ENCODE measurements at places on chromosomes 13 and 19.

- peak; percentile 23 for DNase-seq
These were observed 70.7 kb downstream of the EPS15L1 start for GRCh38 chr19:16400911-16401591.

DNA sequence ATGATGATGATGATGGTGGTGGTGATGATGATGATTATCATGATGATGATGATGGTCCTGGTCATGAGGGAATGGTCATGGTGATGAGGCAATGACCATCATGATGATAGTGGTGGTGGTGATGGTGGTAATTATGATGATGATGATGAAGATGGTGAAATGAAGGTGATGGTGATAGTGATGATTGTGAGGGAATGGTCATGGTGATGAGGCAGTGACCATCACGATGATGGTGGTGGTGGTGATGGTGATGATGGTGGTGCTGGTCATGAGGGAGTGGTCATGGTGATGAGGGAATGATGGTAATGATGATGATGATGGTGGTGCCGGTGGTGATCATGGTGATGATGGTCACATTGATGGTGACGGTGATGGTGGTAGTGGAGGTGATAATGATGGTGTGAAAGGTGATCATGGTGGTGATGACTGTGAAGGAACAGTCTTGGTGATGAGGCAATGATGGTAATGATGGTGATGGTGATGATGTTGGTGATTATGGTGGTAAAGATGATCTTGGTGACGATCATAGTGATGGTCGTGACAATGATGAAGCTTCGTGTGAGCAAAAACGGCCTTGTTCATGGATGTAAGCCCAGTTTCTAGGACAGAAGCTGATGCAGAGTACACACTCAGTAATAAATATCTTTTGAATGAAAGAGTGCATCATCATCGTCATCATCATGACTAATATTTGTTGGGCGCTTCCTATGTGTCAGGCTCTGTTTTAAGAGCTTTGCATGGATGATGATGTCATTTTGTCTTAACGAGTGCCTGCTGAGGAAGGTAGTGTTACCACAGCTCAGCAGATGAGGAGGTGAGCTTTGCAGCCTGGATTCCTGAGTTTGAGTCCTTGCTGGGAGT lies 17.3 kb downstream of the SBK2 start:
- DNase-seq: no peak

DNA sequence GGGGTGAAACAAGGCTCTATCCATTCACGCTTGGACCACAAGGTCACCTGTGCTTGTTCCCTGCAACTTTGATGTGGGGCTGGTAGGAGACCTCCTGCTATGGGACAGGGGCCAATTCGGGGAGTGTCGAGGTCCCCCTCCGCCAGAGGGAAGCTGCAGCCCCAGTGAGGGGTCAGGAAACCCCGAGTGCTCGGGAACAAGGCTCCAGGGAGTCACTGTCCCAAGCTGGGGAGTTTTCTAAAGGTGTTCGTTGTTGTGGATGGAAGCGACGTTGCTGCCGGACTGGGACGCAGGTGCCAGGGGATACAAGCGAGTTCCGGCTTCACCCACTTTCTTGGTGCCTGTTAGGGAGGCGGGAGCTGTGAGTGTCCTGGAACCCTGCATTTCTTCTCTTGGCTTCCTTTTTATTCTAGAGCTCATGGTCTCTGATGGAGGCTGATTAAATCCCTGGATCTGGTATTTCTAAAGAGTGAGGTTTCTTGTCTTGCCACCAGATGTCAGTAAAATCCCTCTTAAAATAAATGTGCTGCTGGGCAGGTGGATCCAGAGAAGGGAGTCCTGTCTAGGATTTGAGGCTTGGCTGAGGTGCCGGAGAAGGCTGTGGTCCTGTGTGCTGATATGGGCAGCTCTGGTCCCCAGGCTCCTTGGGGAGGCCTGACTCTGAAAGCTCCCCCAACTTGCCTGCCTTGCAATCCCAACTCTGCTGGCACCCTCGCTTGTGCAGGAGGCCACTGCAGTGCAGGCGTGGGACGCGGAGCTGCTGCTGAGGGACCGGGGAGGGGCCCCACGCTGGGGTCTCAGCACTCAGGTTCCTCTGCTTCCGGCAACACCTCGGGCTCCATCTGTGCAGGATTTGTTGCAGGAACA lies 153.9 kb downstream of the TEX29 start:
- no peak for DNase-seq

DNA sequence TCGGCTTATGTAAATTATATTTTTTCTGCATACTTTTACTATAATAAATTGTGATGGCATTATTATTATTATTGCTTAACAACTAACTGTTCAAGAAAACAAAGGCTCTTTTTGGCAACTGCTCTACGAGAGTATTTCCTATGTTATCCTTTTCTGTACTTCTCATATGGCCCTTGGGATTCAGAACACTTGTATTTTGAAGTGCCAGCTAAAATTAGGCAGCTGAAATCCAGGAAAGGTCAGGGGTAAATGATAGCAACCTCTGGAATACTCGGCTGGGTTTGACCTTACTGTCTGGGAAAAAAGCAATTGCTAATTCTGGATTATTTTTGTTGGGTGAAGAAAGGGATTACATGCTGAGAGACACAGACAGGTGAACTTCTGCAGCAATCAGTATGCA lies 23.9 kb downstream of the EDNRB start:
- no peak for DNase-seq

DNA sequence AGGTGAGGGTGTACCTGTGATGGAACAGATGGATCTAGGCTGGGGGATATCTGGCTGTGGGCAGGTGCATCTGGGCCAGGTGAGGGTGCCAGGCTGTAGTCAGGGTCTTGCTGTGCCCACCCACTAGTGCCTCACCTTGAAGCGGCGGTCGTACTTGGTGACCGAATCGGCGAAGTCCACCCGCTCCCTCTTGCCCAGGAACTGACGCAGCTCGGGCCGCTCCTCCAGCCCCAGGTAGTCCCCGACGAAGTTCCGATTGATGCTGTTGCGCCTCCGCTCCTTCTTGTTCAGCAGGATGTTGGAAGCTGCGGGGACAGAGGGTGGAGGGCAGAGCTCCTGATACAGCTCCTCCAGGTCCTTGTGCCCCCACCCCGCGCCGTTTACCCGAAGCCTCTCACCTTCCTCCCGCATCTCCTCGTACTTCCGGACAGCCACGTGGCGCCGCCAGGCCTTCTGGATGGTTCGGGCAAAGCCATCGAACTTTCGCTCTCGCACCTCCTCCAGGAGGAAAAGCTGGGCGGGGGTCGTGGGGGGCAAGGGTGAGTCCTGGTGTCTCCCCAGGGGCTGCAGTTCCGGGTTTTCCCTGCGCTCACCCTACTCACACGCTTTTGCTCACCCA lies 16.2 kb upstream of the ZNF414 start:
- DNase-seq: no peak

DNA sequence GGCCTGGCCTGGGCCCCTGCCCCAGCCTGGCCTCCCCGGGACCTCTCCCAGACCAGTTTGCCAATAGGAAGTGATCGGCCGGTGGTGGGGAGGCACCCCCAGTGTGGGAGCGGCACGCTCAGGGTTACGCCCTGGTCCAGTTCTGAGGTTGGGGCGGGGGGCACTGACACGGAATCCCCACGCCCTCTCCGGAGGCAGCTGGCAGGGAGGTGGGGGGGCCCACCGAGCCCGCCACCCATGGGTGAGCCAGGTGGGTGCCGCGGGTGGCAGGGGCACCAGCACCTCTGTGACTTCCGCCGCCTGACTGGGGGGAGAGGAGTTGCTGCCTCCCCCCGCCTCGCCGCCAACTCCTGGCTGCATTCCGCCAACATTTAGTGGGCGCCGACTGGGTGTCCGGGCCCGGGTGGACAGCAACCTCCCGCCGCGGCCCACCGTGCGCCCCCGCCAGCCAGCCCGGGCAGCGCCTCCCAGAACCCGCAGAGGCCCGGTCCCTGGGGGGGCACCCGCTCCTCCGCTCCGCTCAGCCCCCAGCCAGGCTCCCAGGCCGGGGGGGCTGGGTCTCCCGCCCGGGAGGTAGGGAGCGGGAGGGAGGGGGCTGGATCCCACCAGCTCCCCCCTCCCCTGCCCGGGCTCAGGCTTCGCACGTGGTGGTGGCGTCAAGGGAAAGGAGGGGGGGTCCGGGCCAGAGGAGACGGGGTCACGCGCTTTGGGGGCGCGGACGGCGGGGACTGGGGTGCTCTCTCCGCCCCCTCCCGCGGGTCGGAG lies 2.0 kb downstream of the ZBTB7A start:
- peak; percentile 70 for DNase-seq

DNA sequence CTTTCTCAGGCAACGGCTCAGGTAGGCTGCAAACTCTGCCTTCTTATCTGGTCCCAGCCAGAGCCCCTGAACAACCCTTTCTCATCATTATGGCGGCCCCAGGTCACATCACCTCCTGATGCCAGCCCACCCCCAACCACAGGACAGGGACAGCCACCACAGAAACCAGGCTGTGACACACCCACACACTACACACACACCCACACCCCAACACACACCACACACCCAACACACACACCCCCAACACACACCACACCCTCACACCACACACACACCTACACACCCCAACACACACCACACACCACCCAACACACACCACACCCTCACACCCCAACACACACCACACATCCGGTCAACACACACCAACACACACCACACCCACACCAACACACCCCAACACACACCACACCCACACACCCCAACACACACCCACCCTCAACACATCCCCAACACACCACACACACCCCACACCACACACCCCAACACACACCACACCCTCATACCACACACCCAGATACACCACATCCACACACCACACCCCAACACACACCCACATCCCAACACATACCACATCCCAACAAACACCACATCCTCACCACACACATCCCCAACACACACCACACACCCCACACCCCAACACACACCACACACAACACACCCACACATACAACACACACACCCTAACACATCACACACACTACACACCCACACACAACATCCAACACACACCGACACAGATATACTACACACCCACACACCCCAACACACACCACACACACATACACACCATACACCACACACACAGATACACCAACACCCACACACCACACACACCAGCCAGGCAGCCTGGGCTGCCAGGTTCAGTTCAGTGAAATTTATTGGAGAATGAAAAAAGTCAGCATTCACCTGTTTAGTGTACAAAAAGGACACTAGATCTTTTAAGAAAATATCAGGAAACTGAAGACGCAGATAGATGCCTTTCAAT lies 4.2 kb upstream of the ISYNA1 start:
- no peak for DNase-seq

DNA sequence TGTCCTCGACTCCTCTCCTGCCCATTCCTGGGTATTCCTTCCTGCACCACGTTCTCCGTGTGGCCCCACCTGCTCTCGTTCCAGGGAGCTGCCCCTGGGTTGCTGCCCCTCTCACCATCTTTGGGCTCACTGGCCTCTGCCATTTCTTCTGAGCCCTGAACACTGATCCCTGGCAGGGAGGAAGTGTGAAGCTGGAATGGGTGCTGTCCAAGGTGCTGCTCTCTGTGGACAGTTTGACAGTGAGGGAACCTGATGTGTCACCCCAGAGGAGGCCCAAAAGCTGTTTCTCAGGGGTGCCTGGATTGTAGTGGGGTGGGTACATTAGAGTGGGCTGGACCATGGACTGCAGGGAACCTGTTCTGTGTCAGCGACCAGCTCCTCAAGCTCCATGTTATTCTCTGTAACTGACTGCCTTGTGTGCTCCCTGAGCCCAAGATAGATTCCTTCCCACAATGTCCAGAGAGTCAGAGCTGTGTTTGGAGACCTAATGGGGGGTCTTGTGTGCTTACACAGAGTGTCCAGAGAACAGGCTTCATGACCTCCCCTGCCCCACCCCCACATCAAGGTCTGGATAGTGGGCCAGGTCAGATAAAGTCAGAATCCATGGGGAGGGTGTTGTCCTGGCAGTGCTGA lies 7.2 kb upstream of the CEACAM8 start:
- no peak for DNase-seq

GRCh38 chr13:34421347-34421719 lies 520.7 kb upstream of the NBEA start:
- no peak for DNase-seq

DNA sequence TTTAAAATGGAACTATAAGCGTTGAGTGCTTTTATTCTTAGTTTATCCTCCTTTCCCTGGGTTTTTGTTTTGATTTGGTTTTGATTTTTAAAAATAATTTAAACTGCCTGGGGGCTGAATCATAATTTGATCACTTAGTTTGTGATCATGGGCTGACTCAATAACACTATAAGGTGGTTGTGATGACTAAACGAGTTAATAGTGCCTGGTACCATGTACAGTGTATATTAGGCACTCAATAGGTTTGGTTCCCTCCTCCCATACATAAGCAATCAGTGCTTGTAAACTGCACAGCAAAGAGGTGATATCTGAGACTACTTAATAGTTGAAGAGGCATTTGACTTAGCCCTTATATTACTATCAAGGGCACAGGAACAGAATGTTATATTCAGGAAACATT lies 200.9 kb upstream of the RFC3 start:
- DNase-seq: no peak

GRCh38 chr19:13748169-13748828 lies 16.0 kb upstream of the MRI1 start:
- DNase-seq: peak; percentile 37

DNA sequence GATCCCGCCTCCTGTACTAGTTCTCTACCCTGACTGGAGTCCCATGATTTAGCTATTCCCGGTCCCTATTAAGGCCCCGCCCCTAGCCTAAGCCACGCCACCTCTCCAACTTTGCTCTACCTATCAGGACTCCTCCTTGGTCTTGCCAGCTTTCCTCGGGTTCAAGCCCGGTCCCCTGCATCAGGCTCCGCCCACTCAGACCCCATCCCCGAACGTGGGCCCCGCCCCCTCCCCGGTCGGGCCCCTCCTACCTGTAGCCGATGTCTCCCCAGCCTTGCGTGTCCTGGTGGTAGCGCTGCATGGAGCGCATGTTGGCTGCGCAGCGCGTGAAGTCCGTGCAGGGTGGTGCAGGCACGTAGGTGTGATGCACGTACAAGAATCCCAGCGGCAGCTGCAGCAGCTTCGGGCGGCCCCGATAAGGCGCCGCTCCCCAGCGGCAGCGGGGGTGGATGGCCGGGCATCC lies 7.3 kb upstream of the RASAL3 start:
- DNase-seq: no peak

- DNase-seq: no peak
These were observed 15.8 kb upstream of the SPRYD7 start for GRCh38 chr13:49951754-49952535.

DNA sequence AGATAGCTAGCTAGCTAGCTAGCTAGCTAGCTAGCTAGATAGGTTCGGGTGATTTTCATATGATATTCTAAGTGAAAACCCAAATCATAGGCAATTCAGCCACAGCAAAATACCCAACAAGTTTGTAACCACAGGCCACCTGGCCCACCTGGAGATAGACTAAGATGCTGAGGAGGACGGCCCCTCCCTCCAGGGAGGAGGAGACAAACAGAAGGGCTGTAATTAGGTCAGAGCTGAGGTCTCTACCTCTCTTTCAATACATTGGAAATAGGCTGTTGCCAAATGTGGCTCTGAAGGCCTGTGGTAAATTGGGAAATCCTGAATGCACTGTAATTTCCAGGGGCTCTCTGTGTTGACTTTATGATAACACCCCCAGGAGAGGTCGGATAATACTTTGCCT lies 382.2 kb downstream of the FGF9 start:
- DNase-seq: no peak
